NCI-H1417 (cell line): ENCODE measurements at places on chromosomes 2 and 18.

- no peak for DNase-seq
Measured at GRCh38 chr2:102749938-102750337, 11.9 kb upstream of the TMEM182 start.

DNA sequence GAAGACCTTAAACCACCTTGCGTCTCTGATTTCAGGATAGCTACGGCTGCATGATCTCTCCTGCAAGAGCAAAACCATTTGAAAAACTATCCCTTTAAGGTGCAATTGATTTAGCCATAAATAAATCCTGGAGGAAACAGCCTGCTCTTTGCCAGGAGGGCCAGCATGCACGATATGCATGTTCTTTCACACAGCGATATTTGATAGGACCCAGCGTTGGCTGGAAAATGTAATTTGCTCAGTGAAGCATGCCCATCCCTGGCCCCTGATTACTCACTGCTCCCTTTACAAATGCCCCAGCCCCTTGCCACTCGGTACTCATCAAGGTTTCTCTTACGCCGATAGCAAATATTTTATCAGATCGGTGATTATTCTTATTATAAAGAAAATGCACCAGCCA is 315.4 kb downstream of the CDH2 start:
- peak; percentile 46 for DNase-seq

GRCh38 chr18:36481935-36482334 is 184.4 kb downstream of the FHOD3 start:
- DNase-seq, result no peak

- no peak for DNase-seq
Measured at GRCh38 chr2:220226546-220226945, 599.1 kb downstream of the SLC4A3 start.

- no peak for DNase-seq
Measured at GRCh38 chr2:76469066-76469465, 758.4 kb upstream of the GCFC2 start.

DNA sequence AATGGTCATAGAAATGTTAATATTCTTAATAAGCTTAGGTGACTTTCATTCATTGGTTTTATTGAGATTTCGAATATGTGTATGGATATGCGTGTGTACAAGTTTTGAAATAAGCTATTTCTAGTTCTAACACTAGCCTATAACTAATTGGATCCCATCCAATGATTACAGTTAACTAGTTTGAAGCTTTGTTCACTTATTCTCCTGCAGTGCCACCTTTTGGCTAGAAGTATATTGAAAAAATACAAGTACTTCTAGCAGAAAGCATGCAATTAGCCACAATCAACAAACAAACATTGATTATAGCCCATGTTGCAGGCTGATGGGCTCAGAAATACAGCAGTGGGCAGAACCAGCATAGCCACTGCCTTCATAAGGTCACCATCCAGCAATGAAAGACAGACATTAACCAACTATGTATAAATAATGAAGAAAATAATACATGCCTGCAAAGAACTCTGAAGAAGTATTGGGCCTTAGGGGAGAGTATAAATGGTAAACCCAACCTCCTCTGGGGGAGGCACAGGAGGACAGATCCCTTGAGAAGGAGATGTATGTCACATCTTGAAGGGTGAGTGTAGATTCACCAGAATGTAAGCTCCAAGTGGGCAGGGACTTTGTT is 5.1 kb upstream of the PIEZO2 start:
- peak; percentile 25 for DNase-seq

- DNase-seq, result no peak
Measured at GRCh38 chr2:235447210-235447609, 46.6 kb upstream of the AGAP1 start.

DNA sequence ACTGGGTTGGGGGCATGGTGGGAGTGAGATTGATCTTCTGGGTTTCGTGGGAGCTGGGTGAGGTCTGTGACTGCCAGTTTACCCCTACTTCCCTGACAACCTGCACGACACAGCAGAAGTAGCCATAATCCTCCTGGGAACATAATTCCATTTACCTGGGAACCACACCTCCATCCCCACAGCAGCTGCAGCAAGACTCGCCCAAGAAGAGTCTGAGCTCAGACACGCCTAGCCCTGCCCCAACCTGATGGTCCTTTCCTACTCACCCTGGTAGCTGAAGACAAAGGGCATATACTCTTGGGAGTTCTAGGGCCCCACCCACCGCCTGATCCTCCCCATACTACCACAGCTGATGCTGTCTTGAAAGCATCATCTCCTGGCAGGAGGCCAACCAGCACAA is 43.8 kb downstream of the FLACC1 start:
- peak; percentile 26 for DNase-seq

- no peak for DNase-seq
Measured at GRCh38 chr2:144712550-144712940, 192.6 kb upstream of the ZEB2 start.

DNA sequence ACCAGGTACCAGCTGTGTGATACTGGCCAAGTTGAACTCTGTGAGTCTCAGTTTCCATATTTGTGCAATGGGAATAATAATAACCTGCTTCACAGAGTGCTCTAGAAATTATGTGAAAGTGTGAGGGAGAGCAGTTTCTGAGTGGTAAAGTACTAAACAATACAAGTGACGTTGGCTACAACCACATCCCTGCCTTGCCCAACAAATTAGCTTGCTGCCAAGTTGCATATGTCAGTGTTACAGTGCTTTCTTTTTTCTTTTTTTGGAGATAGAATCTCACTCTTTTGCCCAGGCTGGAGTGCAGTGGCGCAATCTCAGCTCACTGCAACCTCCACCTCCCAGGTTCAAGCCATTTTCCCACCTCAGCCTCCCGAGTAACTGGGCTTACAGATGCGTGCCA is 533.6 kb upstream of the MEX3C start:
- no peak for DNase-seq
